CD4-positive, alpha-beta T cell treated with Interleukin-4 for 1 hour (primary cell): ENCODE measurements at places on chromosomes 6 and 20.

GRCh38 chr20:45058168-45058850 is 42.6 kb downstream of the KCNS1 start:
- DNase-seq: no peak

DNA sequence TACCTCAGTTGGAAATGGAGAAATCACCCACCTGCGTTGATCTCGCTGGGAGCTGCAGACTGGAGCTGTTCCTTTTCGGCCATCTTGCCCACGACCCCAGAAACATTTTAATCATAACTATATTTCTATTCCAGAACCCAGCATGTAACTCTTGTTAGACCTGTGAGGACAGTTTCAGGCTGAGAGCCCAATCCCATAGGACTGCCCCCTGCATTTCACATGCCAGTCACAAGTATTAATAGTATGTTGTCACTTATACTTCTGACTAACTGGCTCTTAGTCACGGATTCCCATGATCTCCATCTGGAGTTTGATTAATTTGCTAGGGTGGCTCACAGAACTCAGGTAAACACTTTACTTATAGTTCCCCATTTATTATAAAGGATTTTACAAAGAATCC is 96.0 kb upstream of the PRND start:
- no peak for DNase-seq

- DNase-seq: no peak
Observed at GRCh38 chr6:131117878-131118277, 17.4 kb upstream of the AKAP7 start.

- no peak for DNase-seq
Observed at GRCh38 chr6:41700463-41701347, 34.7 kb downstream of the TFEB start.

DNA sequence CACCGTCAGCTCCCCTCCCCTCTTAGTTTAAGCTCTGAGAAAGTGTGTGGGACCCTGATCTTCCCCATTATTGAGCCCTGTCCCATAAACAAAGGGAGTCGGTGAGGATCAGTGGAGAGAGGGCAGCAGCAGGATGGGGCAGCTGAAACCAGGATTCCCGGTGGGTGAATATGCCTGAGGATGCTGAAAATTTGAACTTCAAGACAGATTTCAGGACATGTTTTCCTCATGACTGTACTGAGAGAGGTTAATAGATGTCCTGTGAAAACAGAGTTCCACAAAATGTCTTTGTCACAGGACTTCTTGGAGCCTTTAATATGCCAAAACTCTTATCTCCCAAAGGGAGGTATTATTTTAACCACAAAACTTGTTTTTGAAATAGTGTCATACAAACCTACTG is 53.5 kb upstream of the SLC22A16 start:
- no peak for DNase-seq

GRCh38 chr6:63496361-63496804 is 75.9 kb upstream of the LOC128125822 start:
- DNase-seq: no peak

DNA sequence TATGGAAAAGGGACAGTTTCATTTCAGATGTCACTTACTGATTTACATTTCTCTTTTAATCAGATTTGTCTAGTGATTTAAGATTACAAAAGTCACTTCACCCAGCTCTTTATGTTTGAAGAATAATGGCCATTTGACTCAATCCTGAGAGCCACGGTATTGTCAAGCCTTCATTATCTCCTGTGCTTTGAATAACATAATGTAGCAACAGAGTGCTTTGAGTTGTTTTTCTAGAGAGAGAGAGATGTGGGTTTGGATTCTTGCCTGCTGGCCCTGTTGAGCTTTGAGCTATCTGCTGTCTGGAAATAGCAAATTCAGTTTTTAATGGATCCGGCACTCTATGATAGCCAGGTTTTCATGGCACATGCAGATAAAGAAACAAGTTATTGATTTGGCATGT is 478.4 kb upstream of the SOX4 start:
- DNase-seq: no peak

GRCh38 chr20:38202982-38203293 is 37.9 kb upstream of the TGM2 start:
- DNase-seq: no peak

- no peak for DNase-seq
Observed at GRCh38 chr6:11092668-11093375, 812 bp upstream of the SMIM13 start.

DNA sequence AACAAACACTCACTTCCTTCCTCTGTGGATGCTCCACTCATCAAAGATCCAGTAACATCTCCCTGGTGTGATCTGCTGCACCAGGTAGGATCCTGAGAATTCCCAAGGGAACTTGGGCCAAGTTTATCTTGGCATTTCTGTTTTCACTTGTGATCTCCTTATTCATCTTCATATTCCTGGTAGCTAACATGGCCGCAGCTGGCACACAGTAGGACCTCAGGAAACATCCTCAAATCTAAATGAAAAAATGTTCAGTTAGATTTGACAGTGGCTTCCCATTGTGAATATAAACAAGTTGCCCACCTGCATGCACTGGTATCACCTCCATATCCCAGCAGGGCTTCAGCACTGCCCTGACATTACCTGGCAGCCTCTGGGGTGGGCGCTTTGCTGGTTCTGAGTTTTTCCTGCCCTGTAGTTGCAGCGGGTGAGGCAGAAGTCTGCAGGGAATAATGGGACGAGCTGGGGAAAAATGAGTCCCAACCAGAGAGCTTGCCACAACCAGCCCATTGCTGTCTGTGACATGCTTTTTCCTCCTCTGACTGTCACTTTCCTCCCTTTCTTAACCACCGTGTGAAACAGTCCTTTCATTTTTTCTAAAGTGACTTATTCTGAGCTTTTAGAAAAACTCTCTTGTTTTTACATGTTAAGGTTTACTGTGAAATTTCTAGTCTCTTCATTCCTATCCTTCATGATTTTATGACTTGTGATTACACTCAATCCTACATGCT is 9.4 kb upstream of the DSTN start:
- no peak for DNase-seq

- DNase-seq: no peak
Observed at GRCh38 chr6:165229216-165229615, 80.2 kb downstream of the C6orf118 start.

DNA sequence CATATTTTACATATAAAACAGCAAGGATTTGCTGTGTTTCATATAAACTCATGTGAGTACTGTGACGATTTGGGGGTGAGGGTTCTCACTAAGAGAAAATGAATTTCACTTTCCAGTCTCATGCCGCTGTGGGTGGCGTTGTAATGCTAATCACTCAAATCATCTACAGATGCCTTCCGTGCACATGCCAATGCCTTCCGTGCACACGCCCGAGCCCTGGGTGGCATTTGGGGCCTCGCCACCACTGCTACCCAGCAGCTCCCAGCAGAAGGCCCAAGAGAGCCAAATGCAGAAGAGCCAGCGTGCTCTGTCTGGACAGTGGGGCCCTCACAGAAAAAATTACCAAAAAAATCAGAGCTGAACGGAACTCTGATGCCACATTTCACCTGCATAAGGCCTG is 53.7 kb downstream of the WDR27 start:
- DNase-seq: no peak

- DNase-seq: no peak
Observed at GRCh38 chr20:9427430-9428291, 86.7 kb upstream of the LAMP5 start.

DNA sequence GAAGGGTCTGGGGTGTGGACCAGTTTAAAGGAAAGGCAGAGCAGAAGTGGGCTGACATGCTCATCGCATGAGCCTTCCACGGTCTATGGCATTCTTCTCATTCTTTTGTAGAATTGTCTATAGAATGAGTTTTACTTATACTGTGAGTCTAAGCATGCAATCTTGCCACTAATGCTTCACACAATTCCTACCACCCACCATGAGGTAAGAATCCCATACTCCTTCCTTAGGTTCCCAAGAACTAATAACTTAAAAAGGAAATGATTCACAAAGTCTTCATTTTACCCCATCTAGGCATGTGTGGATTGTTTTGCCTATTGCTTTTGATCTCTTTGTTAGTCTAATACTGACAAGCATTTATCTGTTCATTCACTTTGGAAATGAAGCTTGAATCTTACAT is 195.2 kb downstream of the LY86 start:
- no peak for DNase-seq

GRCh38 chr20:46751856-46752255 is 42.4 kb downstream of the SLC2A10 start:
- DNase-seq: no peak
